Stimulated activated CD4-positive, alpha-beta T cell treated with anti-CD3 and anti-CD28 coated beads, Interleukin-4, amount 100 ng/mL, for 1 hour (primary cell): ENCODE measurements at places on chromosomes 12 and 14.

DNA sequence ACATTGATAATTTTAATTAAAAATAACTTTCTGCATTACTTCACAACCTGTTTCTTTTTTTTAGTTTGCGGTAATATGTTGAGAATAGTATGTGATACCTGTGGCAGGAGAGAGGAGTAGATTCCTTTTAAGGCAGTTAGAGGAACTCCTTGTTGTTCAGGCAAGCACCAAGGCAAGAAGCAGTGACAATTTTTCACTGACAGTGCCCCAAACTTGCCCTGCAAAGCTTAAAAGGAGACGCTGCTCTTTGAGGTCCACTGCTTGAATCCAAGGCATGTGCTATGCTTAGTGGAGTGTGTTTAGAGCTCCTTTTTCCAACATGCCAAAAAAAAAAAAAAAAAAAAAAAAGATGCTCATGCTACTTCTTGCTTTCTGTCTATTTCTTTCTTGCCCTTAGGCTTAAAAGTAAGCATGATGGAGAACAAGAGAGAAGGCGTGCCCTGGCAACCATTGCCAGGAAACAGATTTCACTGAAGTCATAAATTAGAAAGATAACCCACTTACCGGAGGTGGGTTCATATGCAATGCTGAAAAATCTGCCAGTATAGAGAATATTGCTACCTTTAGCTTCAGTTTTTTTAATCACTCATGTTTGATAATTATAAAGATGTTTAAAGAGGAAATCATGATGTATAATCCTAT lies 58.3 kb upstream of the DYRK2 start:
- no peak for DNase-seq

- no peak for DNase-seq
Measured at GRCh38 chr12:88559772-88560171, 20.5 kb downstream of the KITLG start.

GRCh38 chr12:69008520-69008919 lies 75.5 kb upstream of the CPM start:
- no peak for DNase-seq

- DNase-seq: no peak
Measured at GRCh38 chr12:49796155-49796554, 32.1 kb downstream of the NCKAP5L start.

DNA sequence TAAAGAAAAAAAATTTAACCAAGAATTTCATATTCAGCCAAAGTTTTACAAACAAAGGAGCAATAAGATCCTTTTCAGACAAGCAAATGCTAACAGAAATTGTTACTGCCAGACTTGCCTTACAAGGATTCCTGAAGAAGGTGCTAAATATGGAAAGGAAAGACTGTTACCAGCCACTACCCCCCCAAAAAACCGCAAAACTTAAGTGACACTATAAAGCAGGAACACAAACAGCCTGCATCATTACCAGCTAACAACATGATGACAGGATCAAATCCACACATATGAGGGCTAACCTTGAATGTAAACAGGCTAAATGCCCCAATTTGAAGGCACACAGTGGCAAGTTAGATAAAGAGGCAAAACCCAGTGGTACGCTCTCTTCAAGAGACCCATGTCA lies 55.7 kb downstream of the APOBEC1 start:
- no peak for DNase-seq

DNA sequence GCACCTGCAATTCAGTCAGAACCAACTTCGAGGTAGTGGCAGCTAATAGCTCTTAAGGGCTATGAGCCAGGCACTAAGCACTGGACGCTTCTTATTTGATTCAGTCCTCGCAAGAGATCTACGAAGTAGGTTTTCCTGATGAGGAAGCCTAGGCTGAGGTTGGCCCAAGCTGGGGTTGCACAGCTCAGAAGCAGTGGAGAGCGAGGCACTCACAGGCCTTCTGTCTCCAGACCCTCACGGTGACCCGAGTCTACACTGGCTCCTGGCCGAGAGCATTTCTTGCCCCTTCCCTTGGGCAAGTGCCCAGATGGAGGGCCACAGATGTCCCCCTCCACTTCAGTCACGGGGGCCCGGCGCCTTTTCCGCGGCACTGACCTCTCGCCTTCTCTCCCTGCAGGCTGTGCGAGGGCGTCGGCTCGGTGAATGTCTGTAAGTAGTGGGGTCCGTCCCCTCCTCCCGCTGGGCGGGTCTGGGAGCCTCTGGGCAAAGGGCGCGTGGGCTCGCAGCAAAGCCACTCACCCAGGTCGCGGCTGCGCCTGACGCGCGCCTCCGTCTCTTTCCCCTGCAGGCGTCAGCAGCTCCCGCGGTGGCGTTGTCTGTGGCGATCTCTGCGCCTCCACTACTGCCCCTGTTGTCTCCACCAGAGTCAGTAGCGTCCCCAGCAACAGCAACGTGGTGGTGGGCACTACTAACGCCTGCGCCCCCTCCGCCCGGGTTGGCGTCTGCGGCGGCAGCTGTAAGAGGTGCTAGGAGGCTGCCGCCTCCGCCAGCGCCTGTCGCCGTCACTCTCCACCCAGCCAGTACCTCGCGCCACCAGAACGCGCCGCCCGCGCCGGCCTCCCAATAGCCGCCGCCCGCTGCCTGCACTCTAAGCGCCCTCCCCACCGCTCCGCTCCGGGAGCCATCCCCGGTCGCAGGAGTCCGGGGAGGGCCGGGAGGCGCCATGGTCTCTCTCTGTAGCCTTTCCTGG lies 13.1 kb downstream of the KRT83 start:
- DNase-seq: peak; percentile 32

GRCh38 chr14:25472700-25473099 lies 422.8 kb upstream of the STXBP6 start:
- no peak for DNase-seq

DNA sequence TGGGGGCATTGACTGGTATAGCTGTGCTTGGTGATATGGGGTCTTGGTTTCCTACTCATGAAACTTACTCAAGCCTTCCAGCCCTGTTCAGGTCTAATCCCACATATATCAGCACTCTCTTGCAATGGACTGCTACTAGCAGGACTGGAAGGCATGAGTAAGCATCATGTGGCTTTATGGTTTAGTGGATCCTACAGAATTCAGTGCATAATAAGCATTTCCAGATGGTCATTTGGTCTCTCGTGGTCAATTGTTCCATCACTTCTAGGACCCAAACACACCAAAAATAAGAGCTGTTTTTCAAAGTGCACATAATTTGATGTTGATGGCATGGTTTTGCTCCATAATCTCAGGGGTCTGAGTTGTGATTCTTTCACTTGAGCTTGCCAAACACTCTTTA lies 114.4 kb downstream of the LMNTD1 start:
- DNase-seq: no peak

DNA sequence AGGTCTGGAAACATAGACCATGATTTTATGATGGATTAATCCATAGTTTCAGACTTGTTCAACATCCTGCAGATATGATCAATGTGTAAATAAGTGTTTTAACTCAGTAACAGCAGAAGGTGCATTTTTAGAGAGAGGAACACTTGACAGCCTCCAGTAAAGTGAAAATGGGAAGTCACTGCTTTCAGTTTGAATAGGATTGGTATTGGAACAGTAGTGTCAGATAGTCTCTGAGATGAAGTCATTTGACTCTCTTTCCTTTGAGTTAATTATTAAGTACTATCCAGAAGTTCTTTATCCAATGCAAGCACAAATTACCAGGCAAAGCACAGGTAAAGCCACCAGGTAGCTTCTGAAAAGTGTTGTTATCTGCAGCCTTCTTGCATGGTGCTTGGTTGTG lies 14.5 kb upstream of the NAV3 start:
- no peak for DNase-seq

DNA sequence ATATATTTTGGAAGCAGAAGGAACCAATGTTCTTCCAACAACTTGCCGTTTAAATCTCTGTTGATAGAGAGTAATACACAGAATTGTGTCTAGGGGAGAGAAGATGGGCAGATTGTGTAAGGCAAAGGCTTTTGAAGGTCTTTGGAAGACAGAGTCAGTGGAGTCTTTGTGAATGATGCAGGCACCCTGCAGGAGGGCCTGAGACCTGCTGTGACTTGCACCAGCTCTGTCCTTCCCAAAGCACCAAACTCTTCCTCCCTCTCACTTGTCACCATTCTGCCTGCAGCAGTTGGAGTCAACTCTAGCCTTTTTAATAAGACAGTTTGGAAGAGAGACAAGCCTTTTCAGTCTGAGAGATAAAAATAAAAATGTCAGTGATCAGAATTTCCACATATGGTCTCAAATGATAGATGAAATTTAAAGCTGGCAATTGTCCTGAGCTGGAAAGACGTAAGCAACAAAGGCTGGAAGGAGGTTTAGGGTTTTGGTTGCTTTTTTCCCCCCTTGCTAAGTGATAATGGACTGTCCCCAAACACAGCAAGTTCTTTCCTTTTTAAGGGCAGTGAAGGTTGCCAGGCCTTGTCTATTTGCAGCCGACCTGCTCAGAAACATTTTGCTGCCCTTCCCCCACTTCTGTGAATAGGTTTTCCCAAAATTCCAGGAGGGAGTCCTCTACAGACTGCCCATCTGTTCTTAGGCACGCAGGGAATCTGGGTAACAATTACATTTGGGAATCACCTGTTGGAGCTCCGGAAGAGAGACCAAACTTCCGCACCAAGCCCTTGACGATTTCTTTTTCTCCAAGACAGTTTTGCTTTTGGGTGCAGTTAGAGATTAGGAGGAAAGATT lies 103.0 kb upstream of the NTF3 start:
- DNase-seq: no peak

DNA sequence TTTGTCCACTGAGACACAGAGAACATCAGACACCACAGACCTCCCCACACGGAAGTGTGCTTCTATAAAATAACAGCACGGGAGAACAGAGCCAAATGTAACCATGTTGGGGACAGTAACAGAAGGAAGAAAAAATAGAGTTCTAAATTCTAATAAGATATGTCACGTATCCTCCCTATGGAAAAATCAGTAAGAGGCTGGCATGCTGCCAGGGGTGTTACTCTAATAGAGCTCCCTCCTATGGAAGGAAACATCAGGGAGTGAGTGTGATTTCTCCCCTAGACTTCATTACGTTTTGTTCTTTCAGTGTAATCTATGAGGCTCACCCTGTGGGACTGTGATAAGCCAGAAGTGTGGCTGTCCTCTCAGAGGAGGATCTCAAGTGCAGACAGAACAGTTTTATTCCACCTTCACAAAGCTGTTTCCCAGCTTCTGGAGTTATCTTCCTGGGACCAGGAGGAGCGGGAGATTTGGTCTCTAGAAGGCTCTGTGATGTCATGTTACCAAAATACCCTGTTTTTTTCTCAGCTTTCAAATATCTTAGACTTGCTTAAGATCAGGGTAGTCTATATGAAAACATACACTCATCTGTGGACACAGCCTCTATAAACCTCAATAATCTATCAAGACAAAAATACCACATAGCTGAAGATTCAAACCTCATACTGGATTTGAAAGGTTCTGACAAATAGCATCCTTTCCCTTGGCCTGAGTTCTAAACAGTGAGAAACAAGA lies 69.3 kb downstream of the ZFC3H1 start:
- DNase-seq: no peak

DNA sequence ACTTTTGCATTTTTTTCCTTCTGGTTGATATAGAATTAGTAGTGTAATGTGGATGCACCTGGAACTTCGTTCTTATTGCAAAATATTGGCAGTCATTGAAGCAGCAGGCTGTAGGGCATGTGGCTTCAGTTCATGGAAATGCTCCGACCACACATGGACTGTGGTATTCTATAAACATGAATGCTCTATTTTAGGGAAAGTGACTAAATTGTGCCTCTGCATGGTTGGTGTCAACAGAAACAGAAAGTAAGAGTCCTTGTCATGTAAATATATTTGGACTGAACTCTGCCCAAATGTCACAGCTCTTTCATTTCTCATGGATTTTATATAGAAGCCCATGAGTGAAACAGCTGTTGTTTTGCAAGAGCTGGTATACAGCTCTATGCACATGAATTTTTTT lies 917.0 kb downstream of the LRFN5 start:
- no peak for DNase-seq

- no peak for DNase-seq
Measured at GRCh38 chr14:103232031-103232808, 101.8 kb upstream of the EIF5 start.

- DNase-seq: no peak
Measured at GRCh38 chr14:70077720-70078119, 111.0 kb downstream of the SLC8A3 start.

GRCh38 chr12:92905258-92905810 lies 23.8 kb downstream of the EEA1 start:
- DNase-seq: no peak

- no peak for DNase-seq
Measured at GRCh38 chr12:4705824-4706223, 14.4 kb upstream of the GALNT8 start.

GRCh38 chr12:94596596-94596995 lies 53.8 kb downstream of the TMCC3 start:
- no peak for DNase-seq

DNA sequence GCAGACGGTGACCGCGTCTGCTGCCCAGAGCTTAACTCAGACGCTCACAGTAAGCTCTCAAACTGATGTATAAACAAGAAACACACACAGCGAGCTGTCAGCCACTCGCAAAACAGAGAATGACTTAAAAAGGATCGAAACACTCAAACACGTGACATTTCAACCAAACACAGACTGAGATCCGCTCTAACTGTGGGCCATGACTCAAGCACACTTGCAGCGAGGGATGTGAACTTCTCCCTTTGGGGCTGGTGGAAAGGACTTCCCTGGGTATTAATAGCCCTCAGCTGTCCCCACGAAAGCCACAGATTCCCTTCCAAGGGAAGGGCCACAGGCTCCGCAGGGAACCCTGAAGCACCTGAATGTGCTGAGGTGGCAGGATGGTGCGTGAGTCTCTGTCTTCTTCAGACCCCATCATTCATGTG lies 29.1 kb downstream of the CCDC88C start:
- DNase-seq: peak; percentile 41

- DNase-seq: no peak
Measured at GRCh38 chr12:52839436-52840105, 5.5 kb upstream of the KRT79 start.

DNA sequence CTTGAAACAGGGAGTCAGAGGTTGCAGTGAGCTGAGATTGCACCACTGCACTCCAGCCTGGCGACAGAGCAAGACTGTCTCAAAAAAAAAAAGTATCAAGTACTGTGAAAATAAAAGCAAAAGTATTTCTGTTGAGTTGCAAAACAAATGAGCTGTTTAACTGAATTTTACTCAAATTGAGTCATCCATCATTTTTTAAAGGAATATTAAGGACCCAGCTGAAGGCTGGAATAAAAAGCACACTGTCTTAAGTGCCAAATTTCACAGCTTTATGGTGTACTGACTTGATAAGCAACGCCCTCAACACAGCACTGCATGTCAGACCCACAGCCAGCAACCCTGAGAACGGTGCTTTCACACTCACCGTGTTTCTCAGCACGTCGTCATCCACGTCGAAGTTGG lies 57.9 kb downstream of the AMN start:
- DNase-seq: no peak

- peak; percentile 73 for DNase-seq
Measured at GRCh38 chr12:94263011-94263811, 114.8 kb downstream of the PLXNC1 start.

- DNase-seq: no peak
Measured at GRCh38 chr14:25350802-25351201, 300.9 kb upstream of the STXBP6 start.

DNA sequence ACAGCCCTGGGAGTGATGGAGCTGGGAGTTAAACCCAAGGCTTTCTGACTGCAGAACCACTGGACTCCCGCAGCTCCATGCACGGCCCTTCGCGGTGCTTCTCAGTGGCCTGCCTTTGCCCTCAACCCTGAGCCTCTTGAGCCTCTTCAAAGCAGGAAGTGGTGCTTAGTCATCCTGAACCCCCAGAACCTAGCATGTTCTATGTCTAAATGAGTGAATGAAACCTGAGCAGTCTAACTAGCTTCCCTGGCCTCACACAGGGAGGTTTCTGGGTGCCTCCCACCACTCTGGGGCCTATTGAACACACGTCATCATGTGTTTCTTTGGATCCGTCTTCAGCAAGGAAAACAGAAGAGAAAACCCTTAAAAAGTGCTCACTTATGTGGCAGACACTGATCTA lies 117.9 kb upstream of the SFSWAP start:
- DNase-seq: no peak
